ENCODE measurements at places on chromosomes 7 and 10.
A peak's percentile ranks its signal among the peaks of the same experiment; 100 is the strongest.

DNA sequence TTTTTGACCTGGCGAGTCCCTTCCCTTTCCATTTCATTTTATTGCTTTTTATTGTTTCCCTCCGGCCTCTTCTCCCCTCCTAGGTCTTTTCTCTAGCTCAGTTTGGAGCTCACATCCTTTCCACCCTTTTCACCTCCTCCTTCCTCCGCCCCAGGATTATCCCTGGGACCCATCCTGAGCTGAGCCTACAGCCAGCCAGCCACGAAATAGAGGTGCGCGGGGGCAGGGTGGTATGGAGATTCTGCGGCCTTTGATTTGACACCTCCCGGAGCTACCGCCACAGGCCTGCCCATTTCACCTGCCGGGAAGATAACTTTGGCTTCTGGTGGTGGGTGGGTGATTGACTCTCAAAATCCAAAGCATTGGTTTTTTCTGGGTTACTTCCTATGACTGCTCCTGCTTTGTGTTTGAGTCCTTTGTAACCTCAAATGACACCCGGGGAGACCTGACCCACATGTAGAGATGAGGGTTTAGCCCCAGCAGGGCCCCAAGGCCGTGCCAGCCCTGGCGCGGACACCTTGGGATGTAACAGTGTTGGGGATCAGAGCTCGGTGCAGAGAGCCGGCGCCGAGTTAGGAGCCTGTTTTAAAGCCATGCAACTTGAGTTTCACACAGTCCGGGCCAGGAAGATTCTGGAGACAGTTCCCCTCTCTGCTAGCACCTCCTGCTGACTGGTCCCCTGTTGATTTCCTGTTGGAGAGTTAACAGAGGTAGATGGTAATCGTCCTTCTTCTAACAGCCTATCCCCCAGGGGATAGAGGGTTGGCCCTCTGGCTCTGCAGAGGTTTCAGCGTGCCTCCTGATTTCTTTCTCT, 1.5 kb downstream of the DUSP5 start:
- no peak for DNase-seq

- DNase-seq = no peak
Observed at GRCh38 chr7:140082770-140083169, 20.0 kb upstream of the PARP12 start.

GRCh38 chr10:35336921-35337823, 863 bp downstream of the CCNY start:
- no peak for DNase-seq

- DNase-seq = no peak
Observed at GRCh38 chr10:80894797-80895467, 357.2 kb downstream of the SH2D4B start.

DNA sequence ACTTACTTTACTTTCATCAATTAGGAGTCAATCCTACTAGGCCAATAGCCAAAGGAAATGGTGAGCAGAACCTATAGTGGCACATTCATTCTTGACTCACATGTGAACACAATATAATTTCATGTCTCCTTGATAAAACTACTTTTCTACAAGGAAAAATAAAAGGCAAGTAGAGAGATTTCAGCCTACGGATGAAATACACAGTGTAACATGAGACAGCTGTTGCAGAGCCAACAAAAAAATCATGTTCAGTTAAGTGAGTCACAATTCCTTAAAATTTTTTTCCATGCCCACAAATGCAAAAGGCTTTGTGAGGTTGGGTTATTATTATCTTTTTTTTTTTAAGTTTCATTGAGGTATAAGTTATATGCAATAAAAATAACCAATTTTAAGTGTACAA, 54.8 kb downstream of the GPR141 start:
- no peak for DNase-seq

DNA sequence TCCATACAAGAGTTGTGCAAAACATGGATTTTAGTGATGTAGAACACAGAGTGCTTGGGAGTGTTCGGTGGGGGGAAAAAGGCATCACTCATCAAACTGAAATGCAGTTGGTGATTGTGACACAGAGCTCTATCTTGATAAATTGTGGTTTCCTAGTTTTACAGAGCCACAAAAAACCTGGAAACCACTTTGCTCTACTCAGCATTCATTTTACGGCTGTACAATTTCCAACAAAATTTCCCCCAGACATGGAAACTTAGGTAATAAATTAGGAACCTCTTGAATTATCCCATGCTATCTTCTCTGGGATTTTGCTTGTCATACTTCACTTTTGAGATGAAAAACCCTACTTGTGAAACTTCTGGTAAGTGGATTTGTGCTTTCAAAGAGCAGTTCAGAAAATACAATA, 614.9 kb upstream of the FZD8 start:
- DNase-seq = no peak

GRCh38 chr10:46329690-46330016, 42.9 kb downstream of the ANTXRL start:
- DNase-seq = no peak

DNA sequence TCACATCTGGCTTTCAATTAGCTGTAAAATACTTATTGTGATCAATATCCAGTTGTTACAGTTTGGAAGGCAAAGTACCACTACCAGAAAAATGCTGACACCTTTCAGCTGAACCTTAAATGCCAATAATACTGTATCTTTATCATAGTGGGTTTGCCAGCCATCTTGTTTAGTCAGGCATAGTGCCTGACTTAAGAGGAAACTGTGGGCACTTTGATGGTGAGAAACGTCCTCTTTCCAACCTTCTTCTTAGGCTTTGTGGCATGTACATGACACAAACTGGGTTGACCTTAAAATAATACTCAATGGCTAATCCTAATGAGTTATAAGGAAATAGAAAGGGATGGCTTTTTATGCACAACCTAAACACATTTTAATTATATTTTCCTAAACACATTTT, 52.3 kb upstream of the PRR15 start:
- no peak for DNase-seq

- peak; percentile 1 for DNase-seq
Observed at GRCh38 chr7:24573554-24574338, 494 bp downstream of the PALS2 start.

DNA sequence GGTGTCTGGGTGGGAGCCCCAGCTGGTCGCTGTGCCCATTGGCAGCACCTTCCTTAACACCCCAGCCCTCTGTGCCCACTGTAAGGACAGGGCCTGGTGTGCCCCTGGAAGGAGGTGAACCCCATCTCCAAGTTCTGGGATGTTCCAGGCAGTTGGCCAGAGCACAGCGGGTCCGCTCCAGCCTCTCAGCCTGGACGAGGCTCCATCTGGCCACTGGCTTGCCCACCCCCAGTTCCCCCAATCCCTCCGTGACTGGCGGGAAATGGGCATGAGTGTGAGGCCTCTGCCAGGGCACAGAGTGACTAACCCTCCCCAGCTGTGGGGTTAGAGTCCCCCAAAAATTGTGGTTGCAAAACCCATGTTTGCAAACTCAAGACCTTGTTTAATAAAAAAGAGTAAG, 15.6 kb downstream of the GRIFIN start:
- no peak for DNase-seq

DNA sequence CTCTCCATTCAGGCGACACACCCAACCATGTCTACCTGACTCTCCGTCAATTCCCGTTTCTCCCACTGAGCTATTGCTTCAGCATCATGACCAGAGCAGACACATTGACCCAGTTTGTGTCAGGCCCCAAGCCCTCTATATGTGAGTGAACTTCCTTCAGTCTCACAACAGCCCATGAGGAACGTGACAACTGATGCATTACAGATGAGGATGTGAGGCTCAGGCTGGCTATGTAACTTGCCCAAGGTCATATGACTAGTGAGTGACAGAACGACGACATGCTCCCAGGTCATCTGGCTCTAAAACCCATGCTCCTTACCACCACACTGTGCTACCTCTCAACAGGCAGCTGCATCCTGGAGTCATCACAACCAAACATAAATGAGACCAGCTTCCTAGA, 3.7 kb downstream of the TMEM140 start:
- no peak for DNase-seq

DNA sequence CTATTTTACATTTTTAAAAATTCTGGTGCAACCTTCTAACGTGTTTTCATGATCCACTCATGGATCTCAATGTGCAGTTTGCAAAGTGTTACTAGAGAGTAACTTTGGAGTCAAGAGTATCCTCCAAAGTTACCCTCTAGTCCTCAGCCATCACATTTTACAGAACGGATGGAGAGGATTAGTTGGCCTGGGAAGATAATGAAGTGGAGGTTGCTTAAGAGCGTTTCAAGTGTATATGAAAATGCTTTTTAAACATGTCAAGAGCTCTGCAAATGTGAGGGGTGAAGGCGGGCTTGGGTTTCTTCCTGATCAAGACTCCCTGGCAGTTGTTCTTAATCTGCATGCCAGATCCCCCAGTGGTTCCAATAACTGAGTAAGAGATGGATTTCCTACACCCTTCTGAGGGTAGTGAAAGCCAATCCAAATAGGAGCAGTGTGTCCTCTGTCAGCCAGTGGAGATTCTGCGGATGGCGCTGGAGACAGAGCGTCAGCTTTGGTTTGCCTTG, 299.4 kb upstream of the NPVF start:
- DNase-seq = no peak

GRCh38 chr10:116952729-116953128, 52.3 kb downstream of the SHTN1 start:
- no peak for DNase-seq

DNA sequence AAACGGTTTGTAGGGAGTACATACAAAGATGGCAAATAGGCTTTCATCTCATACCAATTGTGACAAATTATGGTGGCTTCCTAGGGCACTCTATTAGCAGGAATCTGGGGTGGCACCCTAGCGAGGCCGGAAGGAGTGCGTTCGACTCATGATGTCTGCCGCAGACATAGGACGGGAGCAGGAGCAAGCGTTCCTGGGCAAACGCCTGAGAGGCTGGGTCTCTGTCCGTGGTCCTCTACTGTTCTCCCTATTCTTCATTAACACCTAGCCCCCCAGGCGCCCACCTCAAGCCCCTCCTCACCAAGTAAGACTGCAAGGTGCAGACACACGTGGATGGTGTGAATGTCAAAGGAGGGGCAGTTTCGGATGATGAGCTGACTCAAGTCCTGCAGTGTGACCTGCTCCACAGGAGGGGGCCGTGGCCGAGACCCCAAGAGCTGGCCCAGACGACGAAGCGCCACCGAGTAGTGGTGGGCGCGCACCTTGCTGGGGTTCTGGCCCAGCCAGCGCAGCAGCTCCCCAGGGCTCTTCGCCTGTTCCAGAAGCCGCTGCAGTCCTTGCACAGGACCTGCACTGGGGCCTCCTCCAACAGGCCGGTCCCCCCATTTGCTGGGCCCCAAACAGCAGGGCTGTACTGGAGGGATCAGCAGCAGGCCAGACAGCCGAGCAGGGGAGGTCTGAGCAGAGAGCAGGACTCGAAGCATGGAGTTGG, 1.3 kb downstream of the FASTK start:
- DNase-seq = no peak

- DNase-seq = no peak
Observed at GRCh38 chr10:49257626-49258349, 41.2 kb upstream of the C10orf71 start.

DNA sequence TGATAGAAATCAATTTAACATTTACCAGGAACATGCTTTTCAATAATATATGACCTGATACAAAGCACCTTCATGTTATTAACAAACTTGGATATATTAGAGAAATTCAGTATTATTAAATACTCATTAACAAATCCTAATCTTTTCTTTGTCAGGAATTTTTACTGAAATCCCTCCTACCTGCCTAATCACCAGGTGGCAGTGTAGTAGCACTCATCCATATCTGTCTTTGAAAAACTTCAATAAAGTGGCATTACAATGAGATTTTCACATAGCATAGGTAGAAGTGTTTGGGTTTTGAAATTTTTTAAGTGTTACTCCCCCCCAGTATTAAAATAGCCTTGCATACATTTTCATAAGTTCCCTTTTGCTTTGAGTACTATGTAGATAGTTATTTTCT, 1246.6 kb upstream of the LRRN3 start:
- DNase-seq = no peak

GRCh38 chr10:44398747-44399658, 14.1 kb upstream of the CXCL12 start:
- no peak for DNase-seq

DNA sequence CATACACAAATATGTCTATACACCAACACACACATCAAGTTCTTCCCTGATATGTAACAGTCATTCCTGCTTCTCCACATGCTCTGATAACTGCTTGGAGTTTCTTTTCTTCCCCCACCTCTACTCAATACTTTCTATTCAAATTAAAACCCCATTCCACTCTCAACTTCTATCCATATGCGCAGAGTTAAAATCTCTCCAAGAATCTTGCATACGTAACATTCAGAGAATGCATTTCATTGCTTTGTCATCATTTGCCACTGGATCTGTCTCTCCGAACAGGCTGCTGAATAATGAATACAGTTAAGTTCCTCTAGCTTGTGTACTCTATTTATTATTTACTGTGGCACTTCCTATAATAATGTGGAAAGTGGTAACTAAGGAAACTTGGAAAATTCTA, 68.8 kb downstream of the DGKB start:
- no peak for DNase-seq

DNA sequence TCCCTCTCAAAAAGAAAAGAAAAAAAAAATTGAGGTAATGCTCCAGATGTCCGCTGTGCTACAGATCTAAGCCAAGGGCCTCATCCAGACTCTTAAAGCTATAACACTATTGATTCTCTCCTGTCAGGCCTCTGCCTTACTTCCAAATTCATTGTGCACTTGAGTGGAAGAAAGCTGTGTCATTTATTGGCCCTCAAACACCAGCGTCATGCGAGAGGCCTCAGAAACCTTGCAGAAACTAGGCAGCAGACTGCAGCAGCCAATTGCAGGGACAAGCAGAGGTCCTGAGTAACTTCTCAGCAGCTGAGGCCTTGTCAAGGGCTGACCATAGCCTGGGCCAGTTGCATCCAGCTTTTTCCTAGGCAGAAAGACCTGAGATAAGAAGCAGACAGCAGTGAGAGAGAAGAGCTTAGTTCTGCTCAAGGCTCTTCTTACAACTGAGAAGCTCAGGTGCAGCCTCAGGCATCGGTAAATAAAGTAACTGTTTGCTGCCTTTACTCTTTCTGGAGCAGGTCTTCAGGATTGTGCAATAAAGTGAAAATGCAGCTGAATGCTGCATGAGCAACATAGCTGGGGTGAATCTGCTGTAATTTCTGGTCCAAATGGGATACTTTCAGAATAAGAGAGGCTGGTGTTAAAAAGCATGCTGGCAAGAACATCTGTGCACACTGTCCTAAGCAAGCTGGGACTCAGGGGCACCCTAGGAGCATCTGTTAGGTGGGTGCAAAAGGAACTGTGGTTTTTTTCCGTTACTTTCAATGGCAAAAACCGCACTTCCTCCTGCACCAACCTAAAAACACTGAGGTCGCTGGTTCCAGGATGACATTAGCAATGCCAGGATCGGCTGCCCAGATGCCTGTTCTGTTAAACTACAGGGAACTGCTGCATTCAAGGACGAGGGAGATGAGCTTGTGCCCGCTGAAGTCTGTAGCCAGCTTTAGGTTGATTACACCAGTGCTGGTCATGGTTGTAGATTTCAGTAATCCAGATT, 181.8 kb upstream of the PFKP start:
- DNase-seq = no peak

DNA sequence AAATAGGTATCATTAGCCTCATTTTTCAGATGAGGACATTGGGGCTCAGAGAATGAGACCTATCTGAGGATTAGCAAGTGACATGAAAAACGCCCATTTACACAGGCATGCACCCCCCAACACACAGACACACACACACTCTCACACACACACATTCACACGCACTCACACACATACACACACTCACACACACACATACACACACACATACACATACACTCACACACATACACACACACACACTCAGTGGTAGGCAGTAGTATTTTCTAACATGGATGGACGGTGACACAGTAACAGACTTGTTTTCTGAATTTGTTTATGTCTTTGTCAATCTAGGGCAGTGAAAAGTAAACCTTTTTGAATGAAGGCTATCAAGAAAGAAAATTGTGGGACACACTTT, 21.3 kb downstream of the DGKI start:
- DNase-seq = no peak

GRCh38 chr10:44249490-44249889, 135.4 kb downstream of the CXCL12 start:
- no peak for DNase-seq
